ENCODE measurements at places on chromosomes 3 and 15.

- no peak for DNase-seq
Measured at GRCh38 chr3:36444909-36445308, 64.6 kb downstream of the STAC start.

GRCh38 chr3:36149447-36149865, 230.8 kb upstream of the STAC start:
- DNase-seq: no peak

DNA sequence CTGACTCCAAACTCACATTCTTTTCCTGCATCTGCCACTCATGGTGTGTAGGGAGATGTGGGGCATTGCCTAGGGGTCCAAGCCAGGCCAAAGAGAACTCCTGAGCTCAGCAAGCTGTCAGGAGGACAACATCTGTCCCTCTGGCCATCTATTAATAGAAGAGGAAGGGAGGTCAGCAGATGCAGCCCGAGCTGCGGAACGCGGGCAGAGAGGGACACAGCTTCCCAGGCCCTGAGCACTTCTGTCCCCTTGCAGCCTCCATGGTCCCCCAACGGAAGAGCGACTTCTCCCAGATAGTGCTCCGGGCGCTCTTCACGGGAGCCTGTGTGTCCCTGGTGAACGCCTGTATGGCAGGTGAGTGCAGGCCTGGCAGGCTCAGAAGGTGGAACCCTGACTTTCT, 37.3 kb upstream of the PDE8A start:
- no peak for DNase-seq

- DNase-seq: no peak
Measured at GRCh38 chr15:78565951-78566774, 843 bp downstream of the CHRNA5 start.

DNA sequence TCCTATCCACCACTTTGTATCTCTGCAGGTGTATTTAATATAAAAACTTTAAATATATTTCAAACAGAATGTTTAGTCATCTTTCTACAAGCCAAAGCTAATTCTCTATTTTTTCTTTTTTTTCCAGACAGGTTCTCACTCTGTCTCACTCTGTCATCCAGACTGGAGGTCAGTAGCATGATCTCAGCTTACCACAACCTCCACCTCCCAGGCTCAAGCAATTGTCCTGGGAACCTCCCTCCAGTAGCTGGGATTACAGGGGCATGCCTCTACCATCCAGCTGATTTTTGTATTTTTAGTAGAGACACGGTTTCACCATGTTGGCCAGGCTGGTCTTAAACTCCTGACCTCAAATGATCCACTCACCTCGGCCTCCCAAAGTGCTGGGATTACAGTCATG, 202.6 kb downstream of the VGLL3 start:
- no peak for DNase-seq

Data from stimulated activated CD4-positive, alpha-beta T cell treated with anti-CD3 and anti-CD28 coated beads, Interleukin-12 subunit alpha, Interleukin-12 subunit beta, amount 100 ng/mL, for 24 hours (primary cell).